ENCODE measurements at places on chromosomes 6 and 20.

DNA sequence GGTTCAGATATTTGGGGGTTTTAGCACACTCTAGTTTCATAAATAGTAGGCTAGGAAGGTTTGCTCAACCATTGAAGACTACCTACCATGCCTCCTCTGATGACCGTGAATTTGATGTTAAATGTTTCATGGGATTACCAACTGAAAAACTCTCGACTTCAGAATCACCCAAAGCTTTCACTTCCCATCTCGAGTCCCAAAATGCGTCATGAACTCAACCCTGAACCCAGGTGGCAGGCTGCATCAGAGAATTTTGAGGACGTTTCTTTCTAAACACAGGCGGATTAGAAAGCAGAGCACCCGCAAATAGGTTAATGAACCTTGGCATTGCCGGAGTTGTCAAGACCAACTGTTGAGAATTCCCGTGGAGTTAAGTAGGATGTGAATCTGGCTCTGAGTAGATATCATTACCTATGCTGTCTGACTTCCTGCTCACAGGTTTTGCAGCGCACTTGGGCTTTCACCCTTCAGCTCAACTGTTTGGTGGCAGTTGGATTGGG, 98.4 kb upstream of the ADTRP start:
- no peak for DNase-seq

GRCh38 chr6:135876058-135876457, 24.6 kb downstream of the PDE7B start:
- peak; percentile 7 for DNase-seq

DNA sequence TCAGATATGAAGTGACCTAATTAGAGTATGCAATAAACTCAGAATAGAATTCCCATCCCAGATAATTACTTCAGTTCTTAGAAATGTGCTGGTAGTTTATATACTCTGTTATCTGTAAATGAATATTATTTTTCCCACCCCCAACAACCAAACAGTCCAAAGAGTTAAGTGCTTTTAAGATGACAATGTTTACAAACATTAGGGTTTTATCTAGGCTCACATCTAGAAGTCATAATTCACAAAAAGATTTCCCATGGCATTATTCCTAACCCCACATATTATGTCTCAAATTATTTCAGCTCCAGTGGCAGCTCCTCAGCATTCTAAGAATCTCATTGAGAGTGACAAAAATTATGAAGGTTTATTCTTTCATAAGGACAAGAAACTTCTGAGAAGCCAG, 120.9 kb downstream of the TASP1 start:
- DNase-seq = no peak

DNA sequence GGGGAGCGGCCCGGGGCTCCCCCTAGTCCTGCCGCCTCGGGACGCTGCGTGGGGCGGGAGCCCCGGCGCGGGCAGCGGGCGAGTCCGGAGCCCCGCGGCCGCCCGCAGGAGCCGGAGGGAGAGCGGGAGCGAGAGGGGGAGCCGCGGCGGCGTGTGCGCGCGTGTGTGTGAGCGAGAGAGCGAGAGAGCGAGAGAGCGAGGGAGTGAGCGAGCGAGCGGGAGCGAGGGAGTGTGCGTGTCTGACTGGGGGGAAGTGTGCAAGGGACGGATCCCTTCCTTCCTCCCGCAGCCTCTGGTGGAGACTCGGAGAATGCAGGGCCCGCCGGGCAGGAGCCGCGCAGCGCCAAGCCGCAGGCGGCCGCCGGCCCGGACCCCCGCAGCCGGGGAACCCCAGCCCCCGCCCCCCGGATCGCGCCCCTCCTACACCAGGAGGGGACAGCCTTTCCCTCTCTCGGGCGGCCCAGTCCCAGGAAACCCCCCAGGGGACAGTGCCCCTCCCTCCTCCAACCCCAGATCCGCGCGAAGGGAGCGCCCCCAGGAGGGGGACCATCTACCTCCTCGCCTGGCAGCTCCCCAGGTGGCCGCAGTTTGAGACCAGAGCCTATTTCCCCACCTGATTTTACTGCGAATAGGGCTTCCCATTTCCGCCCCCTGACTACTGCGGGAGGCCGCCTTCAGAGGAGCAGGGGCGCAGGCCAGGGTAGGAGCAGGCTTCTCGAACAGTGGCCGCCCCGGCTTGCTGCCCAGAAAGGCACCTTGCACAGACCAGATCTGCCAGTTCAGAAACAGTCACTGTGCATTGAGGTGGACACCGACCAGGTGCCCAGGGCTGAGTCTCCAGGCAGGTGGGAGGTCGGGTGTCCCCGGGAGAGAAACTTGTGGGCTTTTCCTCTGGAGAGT, at the start of gene CDH22:
Gene CDH22 (minus strand): TSS at position 241 of the 900 bp plus-strand sequence. CDS start 57,204 bp downstream, outside the sequence.
- DNase-seq = peak; percentile 7

DNA sequence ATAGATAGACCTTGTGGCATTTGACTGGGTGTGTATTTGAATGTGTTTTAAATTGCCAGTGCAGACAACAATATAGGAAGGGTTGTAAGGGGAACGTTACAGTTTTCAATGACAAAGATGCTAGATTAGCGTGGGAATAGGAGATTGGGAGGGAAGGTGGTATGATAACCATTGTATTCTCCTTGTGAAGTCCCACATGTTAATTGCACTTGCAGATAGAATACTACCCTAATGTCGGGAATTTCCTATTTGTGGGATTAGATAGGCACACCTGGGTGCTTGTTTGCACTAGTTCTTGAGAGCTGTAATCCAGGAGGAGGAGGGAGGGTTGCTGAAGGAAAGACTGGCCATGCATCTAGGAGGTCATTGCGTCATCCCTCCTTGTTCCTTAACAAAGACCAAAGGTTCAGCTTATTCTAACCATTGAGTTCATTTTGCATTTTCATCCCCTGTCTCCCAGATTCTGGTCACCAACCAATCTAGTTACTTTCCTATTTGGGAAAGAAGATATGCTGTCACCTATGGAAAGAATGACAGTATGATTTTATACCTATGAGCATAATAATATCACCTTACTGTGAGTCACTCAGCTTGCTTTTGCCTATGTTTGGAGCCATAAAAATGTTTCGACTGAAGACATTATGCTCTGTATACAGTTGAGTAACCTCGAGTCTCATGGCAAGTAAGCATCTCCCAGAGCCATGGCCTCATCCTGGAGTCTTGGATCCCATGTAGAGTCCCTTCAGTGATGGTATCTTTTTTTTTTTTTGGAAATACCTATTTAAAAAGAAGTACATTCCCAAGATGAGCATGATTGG, 201.5 kb downstream of the DTNBP1 start:
- no peak for DNase-seq

DNA sequence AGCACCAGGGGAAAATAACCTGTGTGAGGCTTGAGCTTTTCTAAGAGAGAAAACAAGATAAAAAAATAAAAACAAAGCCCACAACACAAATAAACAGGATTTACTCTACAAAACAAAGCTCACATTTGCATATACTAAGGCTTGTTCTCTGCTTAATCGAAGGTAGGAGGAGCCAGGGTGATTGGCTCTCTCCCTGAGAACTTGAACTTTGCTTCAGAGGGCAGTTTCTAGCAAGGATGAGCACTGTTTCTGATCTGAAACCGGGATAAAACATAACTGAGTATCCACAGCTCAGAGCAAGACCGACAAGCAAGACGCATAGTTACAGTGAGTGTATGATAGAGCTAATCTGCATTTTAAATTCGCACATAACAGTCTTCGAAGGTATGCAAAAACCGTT, 200.6 kb downstream of the PRKN start:
- no peak for DNase-seq

DNA sequence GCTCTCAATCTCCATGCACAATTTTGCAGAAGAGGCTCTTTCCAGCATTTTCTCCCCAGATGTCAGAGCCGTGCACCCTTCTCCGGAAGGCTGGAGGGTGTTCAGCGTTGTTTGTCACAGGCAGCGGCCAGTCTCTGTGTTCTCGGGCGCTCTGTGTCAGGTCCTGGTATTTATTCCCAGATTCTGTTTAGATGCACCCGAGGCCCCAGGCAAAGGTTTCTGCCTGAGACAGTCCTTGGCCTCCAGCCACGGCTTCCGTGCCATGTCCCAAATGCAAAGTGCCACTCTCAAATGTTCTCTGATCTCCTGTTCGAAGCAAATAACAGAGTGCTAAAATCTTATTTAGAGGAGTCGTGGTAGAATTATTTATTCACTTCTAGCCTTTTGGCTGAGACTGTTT, 140.3 kb upstream of the AGPAT4 start:
- DNase-seq = no peak

GRCh38 chr6:121395736-121396135, 39.7 kb upstream of the GJA1 start:
- DNase-seq = no peak

GRCh38 chr6:30601436-30601814, 15.6 kb downstream of the PPP1R10 start:
- no peak for DNase-seq

DNA sequence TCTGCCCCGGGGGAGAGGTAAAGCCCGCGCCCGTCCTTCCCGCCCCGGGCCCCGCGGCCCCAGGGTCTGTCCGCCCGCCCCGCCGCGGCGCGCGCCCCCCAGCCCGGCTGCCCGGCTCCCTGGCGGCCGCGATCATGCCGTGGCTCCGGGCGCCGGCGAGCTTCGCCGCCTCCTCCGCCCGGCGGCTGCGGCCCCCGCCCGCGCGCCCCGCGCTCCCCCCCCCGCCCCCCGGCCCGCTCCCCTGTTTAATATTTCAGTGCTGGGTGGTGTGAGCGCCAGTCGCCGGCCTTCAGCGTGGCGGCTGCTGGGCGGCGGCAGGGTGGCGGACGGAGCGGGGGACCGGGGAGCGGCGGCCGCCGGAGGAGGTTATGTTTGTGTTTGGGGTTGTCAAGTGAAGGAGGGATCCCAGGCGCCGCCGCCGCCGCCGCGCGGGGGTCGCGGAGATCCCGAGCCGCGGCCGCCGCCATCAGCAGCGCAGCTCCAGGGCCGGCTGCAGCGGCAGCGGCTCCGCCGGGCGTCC, at the start of gene HIVEP1:
Gene HIVEP1 (plus strand): TSS at position 275 of the 520 bp plus-strand sequence. CDS start 3,317 bp downstream, outside the sequence.
- no peak for DNase-seq

DNA sequence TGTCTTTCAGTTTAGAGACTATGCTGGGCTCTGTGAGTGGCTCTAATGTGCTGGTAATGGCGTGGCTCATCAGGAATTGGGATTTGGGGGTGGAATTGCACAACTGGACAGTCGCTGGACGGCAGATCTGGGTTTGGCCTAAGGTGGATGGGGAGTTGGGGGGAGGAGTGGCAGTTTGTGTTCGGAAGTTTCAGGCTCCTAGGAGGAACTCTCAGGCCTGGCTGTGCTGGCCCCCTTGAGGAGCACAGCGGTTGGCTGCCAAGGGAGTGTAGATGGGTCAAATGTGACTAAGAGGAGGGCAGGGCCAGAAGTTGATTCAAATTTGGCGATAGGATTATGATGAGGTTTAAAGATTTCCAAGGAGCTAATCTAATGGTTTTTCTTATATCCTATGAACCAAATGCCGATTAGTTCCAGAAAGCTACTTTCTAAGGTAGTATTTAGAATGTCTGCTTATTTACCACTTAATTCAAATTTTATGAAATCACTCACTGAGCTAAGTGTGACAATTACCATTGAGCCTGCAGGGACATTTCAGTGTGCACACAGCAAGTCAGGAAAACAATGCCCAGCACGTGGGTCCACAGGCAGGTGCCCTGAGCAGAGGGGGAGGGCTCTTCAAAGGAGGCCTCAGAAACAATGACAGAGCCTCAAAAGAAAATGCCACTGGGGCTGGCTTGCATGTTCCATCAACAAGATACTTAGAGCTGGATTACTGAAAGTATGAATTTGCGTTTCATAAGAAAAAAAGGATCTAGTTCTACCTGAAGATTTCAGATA, 111.0 kb downstream of the GJA10 start:
- DNase-seq = no peak

- no peak for DNase-seq
Measured at GRCh38 chr6:72968704-72969103, 256.6 kb downstream of the KHDC1L start.

- no peak for DNase-seq
Measured at GRCh38 chr6:91352878-91353277, 766.0 kb upstream of the MAP3K7 start.

DNA sequence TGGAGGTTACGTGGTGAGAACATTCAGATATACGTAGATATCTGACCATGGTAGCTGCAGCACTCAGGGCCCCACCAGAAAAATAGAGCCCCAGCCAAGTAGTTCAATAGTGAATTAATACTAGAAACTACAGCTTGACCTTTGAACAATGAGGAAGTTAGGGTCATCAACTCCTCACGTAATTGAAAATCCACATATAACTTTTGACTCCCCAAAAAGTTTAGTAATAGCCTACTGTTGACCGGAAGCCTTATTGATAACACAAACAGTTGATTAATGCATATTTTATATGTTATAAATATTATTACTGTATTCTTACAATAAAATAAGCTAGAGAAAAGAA, 117.9 kb downstream of the SNX5 start:
- no peak for DNase-seq

- no peak for DNase-seq
Measured at GRCh38 chr20:10769700-10770099, 95.9 kb upstream of the JAG1 start.

GRCh38 chr6:147664092-147664491, 155.6 kb downstream of the SAMD5 start:
- no peak for DNase-seq

DNA sequence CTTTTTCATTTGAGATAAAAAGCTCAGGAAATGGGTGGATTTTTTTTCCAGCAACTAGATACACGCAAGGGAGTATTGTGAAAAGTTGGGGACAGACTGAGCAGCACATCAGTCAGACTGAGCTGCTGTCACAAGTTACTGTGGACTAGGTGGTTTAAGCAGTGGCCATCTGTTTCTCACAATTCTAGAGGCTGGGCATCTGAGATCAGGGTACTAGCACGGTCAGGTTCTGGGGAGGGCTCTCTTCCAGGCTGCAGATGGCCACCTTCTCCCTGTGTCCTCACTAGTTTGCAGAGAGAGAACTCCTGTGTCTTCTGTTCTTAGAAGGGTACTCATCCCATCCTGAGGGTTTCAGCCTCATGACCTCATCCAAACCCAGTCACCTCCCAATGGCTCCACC, 178.3 kb downstream of the SYNDIG1 start:
- DNase-seq = no peak

DNA sequence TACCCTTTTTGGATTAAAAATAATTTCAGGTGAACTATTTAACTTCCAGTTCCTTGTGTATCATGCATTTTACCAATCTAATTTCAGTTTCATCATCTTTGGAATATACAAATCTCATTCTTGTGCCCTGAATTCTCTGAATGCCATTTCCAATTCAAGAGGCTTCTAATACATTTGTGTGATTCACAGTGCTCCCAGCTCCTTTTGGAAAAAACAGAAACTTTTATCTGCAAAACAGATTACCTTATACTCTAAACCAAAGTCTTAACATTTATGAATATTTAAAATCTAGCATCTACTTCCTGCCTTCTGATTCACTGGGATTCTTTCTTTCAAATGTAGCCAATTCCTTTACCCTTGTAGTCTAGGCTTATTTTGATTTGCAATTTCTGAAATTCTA, 11.1 kb upstream of the PEX7 start:
- DNase-seq = no peak
